ENCODE measurements at places on chromosomes 7 and 10.

- DNase-seq, result no peak
Observed at GRCh38 chr10:1209355-1209979, 153.3 kb downstream of the WDR37 start.

DNA sequence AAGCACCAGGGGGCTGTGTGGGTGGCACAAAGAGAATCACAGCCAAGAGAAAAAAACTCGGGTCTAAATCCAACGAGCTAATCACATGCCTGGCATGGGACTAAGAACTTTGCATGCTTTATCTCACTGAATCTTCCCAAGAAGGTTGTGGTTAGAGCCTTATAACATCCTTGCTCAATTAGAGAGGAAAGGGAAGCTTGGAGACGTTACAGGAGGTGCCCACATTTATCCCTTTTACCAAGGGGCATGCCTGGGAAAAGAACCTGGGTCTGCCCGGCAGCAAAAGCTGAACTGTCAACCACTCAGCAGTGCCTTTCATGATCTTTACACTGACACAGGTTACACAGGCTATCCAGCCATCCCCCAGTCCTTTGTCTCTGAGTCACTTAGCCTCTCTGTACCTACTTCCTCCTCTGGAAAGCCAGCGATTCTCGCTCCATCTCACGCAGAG, 190.1 kb downstream of the PRPF18 start:
- DNase-seq, result no peak

- no peak for DNase-seq
Observed at GRCh38 chr10:51080311-51081006, 6.2 kb downstream of the PRKG1 start.

- no peak for DNase-seq
Observed at GRCh38 chr7:101146-102046, 91.0 kb upstream of the FAM20C start.

GRCh38 chr10:128027306-128027705, 98.9 kb downstream of the MKI67 start:
- DNase-seq, result no peak

DNA sequence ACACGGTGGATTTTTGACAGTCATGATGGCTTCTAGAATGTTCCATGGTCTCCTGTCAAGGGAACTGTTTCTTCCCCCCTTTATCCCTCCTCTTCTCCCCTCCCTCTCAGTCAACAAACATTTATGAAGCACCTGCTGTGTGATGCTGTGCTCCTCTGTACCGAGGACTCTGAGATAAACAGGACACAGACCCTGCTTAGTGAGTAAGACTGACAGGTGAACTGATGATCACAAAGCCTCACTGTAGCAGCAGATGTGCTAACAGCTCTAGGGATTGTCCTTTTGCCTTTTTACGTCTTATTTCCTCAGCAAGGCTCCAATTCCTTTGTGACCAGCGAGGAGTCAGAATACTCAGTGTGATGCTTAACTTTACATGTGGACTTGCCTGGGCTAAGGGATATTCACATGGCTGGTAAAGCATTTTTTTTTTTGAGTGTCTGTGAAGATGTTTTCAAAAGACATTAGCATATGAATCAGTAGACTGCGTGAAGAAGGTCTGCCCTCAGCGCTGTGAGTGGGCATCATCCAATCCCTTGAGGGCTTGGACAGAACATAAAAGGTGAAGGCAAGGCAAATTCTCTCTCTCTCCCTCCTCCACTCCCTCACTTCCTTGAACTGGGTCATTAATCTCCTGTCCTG, 170.1 kb downstream of the ADRA2A start:
- DNase-seq, result no peak

Measured in cortex of kidney (tissue), 1 donor.